ENCODE measurements at places on chromosomes 2 and 18.

DNA sequence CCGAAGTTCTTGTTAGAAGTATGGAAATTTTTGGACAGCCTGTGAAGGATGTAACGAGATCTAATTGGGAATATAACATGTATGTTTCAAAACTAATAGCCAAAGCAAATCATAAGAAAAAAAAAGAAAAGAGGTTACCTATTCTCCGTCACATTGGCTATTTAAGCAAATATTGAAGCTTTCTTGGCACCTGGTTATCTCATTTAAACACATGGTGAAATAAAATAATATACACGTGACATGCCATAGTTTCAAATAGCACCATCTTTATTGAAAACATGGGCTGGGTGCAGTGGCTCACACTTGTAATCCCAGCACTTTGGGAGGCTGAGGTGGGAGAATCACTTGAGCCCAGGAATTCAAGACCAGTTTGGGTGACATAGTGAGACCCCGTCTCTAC lies 56.7 kb downstream of the ZEB2 start:
- DNase-seq, result no peak

DNA sequence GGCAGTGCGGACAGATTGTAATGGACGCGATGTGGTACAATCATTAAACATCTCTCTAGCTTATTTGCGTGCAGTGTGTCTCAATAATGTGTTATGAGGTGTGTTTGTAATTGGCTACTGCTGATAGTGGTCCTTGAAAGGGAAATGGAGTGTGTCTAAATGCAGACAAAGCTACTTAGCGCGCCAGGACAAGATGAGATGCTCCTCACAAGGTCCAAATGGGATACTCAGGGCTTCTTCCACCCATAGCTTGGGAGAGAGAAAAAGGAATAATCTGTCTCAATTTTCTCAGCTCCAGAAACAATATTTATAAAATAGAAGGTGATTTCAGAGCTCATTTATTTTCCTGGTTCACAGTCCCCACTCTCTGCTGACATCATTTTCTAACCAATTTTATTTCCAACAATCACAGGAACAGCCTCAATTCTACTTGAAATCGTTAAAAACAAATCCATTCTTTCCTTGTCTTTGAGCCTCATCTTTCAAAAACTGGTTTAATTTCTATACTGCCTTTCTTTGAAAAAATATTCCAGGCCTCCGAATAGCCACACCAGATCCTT lies 28.5 kb downstream of the GALNT14 start:
- DNase-seq, result no peak

- no peak for DNase-seq
Observed at GRCh38 chr2:233988581-233988980, 61.9 kb upstream of the SPP2 start.

DNA sequence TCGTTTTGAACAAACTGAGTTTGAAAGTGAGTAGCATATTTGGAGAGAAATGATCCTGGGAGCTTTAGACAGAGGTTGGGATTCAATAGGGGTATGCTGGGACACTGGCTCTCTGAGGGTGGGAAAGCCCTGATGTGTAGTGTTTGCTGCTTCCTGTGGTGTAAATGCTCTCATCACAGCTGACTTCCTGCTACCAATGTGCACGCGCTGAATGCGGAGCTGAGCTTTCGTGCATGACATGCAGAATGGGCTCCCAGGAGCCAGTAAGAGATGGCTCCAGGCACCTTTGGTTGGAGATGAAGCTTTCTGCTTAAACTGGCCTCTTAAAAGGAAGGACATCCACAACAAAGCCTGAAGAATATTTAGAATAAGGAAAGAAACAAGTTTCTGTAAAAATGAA lies 224.1 kb upstream of the CCDC150 start:
- DNase-seq, result no peak

DNA sequence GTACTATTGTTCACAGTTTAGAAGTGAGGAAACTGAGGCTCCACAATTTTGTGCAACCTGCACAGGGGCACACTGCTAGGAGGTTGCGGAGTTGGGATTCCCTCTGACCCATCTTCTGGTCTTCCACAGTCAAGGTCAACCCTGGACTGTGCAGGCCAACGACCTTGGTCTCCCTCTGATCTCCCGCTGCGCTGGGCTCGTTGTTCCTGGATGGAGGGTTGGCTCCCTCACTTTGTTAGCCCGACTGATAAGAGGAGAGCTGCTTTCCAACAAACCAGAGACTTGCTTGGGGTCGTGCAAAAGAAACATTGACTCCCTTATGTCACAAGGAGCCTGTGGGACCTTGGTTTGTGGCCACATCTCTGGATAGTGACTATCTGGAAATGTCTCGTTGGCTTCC lies 187.6 kb downstream of the MYCN start:
- no peak for DNase-seq

GRCh38 chr2:233982421-233983121 lies 65.4 kb downstream of the TRPM8 start:
- DNase-seq, result no peak

DNA sequence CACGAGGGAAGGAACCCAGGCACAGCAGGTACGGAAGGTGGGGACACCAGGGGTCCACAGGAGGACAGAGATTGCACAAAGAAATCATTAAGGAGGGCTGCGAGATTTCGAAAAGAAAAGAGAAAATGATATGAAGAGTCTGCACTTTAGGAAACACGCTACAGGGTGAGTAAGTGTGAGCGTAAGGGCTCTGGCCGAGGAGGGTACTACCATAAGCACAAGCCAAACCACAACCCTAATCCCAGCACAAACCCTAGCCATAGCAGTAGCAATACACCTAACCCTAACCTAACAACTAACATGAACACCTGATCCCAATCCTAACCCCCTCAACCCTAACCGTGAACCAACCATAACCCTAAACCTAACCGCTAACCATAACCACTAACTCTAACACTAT lies 104.0 kb downstream of the ZNF516 start:
- no peak for DNase-seq
